ENCODE measurements at places on chromosomes 5 and 9.

GRCh38 chr5:67619235-67619634, 422.6 kb upstream of the CD180 start:
- DNase-seq = no peak

DNA sequence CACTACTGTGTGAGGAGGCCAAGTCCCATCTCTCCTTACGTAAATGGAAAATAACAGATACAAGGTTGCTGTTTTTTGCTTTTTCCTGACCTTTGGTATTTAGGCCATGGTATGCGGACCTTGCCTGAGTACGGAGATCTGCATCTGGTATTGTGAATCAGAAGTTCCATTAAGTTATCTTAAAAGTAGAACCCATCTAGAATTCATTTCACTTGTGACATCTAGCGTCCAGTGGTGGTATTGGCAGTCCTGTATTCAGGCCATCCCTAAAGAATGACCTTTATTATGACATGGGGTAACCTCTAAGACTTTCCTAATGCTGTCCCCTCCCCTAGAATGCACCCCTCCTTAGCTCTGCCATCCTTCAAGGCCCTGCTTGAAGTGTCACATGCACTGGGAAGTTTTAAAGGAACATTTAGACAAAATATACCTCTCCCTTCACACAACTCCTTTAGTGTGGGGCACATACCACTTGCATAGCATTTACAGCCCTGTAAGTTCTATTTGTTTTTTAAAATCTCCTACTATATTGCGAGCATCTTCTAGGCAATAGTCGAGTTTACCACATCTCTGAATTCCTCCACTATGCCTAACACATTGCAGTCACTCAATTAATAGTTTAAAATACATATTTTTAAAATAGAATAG, 1.9 kb upstream of the SPDL1 start:
- peak; percentile 15 for DNase-seq

- no peak for DNase-seq
These were observed 273.1 kb downstream of the GABRB2 start for GRCh38 chr5:161273410-161273809.

DNA sequence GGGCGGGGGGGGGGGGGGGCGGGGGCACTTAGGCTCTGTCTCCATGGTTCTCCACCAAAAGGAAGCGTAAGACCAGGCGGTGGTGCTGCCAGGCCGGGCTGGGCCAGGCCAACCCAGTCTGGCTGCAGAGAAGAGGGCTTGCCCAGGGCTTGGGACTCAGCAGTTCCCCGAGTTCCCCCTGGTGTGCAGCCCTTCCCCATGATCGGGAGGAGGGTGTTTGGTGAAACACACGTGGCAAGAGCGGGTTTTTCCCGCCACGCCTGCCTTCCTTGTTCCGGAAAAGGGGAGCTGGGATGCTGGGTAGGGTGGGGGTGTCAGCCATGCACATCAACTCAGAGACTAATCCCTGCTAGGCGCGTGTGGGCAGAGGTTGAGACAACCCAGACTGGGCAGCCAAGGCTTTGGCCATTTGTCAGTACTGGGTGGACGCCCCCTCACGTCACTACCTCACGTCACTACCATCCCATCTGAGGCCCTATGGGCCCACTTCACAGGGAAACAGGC, 32.9 kb downstream of the PRRX2 start:
- no peak for DNase-seq

- DNase-seq = no peak
These were observed 71.0 kb downstream of the IPO11 start for GRCh38 chr5:62483556-62483955.

GRCh38 chr5:96984506-96985192, 48.8 kb downstream of the LNPEP start:
- DNase-seq = no peak

DNA sequence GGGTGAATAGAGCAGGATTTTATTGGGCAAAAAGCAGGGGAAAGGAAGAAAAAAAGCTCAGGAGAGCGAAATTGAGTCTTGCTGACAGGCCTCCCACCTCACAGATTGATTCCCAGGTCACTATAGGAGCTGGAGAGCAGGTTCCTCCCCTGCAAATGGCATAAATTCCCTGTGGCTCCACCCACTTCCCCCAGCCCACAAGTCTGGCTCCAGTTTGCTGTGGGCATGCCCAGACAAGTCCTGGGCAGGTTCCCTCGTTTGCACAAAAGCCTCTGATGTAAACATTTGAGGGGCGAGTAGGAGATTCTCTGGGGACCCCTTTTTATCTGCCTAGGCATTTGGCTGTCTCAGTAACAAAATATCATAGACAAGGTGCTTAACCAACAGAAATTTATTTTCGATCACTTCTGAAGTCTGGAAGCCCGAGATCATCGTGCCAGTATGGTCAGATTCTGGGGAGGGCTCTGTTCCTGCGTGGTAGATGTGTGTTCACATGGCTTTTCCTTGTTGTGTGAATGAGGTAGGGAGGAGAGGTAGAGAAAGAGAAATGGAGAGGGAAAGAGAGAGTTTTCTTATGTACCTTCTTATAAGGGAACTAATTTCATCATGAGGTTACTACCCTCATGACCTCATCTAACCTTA, 614.5 kb downstream of the MAT2B start:
- no peak for DNase-seq

DNA sequence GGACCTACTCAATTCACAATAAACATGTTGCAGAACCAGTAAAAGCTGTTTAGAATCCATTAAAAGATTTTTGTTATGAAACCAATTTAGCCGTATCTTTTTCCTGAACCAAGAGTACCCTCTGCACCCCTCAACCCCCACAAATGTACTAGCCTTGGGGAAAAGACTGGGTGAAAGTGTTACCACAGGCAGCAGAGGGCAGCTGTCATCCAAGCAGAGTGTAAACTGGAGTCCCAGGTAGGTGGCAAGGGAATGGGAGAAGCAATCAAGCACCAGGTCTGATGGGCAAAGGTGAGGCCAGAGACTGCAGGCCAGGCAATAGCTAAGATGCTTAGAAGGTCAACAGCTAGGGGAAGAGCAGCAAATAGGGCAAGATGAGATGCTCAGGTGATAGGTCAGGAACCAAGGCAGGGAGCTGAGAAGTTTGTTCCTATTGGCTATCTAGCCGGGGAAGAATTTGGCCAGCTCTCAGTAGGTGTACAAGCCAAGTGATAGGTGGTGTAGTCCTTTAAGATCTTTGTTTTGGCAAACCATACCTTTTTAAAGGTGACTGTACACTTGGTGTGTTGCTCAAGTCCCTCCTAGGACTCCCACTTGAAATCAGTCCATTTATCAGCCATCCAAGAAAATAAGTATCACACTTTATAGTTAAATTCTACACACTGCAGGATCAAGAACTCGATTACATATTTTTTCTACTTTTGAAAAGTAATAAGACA, 77.8 kb upstream of the CCDC112 start:
- DNase-seq = no peak

DNA sequence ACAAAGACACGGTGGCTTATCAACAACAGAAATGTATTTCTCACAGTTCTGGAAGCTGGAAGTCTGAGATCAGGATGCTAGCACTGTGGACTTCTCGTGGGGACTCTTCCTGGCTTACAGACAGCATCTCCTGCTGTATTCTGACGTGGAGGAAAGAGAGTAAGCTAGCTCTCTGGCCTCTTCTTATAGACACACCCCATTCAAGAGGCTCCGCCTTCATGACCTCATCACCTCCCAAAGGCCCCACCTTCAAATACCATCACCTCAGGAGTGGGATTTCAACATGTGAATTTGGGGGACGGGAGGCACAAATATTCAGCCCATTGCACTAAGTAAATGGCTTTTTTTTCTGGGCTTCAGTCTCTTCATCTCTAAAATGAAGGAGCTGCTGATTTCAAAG, 27.6 kb downstream of the KCNMB1 start:
- no peak for DNase-seq

DNA sequence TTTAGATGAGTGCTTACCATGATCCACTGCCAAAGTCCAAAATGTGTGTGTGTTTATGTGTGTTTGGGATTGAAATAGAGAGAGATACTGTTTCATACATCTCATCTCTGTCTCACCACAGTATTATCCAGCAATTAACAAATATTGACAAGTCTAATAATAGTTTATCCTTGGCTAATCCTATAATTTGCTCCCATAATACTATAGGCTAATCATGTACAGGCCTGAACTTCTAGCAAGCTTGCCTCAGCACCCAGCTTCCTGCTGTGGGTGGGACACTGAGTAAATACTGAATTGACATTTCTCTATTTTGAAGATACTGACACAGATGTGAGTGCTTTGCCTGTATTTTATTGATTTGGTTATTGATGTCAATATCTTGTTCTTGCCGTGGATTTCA, 35.3 kb upstream of the KCNV2 start:
- DNase-seq = no peak

DNA sequence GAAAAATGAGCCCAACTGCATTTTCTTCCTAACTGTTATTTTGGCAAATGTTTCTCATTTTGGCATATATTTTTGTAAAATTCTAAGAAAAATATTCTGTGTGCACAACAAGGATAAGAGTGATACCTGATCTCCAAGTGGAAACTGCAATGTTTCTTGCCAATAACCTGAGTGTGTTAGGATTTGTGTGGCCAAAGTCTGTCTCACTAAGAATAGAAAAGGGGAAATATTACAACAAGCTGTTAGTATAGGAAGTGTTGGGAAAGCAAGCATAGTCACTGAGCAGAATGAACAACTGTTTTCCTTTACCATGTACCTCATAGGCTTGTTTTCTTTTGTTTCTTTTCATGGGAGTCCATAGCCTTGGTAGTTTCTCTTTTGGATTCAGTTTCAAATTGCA, 624.2 kb downstream of the MTRR start:
- no peak for DNase-seq

DNA sequence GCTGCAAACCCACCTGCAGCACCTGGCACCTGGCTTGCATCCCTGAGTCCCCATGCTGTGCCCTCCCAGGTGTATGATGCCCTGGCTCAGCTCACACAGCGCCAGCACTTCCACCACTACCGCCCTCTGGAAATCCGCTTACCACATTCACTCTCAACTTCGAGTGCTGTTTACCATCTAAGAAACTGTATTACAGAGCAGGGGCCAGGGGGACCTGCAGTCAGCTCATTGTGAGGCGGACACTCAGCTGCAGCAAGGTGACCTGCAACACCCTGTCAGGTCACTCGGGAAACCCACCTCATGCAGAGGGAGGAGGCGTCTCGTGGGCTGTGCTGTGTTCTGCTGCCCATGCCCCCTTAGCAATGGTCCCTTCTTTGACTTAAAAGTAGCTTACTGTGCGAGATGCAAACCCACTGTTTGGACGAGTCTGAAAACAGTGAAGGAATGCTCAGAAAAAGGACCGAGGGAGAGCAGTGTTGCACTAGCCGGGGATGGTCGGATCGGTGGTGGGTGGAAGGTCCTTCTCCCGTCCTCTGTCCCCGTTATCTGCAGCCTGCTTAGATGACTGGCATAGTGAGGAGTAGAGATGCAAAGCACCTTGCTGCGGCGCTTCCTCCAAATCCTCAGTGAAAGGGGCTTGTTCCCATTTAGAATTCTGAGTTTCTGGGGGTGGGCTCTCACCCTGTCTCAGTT, 55.2 kb upstream of the CTSL start:
- DNase-seq = peak; percentile 7

DNA sequence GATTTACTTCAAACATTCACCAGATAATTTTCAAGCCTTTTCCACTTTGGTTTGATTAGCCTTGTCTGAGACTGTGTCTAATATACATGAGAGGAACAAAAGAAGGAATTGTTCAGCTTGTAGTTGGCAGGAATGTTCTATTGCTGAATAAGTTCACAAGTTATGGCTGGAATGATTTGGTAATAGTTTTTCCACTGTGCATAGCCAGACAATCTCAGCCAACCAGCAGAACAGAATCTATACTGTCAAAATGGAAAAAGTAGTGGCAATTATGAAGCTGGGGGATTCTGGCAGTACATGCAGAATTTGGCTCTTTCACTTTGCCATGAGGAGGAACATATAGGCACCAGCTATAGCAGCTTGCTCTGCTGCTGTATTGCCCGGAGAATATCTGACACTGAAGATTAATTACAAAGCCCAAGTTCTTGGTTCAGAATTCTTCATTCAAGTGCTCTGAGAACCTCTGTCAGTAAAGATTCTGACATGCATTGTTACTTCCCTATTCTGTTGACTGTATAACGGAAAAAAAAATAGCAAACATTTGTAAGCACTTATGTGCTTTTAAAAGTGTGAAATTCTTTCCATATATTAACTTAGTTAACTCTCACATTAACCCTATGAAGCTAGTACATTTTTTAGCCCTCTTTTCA, 150.6 kb downstream of the PRR16 start:
- no peak for DNase-seq

GRCh38 chr5:88782571-88782970, 100.4 kb downstream of the MEF2C start:
- DNase-seq = no peak

DNA sequence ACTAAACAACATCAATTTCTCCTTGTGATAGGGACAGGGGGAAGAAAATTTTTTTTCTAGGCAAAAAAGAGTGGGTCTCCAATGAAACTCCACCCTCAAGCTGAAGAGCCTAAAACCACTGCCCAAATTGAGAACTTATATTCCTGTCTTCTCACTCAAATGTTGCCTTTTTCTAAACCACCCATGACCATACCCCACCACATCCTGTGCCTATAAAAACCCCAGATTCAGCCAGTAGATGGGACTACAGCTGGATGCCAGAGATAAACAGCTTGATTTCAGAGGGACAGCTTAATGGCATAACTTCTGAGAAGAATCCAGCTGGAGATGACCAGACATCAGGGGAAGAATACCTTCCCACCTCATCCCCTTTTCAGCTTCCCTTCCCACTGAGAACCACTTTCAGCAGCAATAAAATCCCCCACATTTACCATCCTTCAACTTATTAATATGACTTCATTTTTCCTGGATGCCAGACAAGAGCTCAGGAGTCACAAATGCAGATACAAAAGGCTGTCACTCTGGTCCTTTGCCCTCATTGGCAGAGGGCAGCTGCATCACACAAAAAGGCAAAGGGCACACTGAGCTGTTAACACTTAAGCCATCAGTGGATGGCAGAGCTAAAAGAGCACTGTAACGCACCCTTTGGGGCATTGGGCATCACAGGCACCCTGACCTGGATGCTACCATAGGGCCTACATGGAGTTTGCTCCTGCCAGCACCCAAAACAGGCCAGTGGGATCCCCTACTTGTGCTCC, 972.5 kb upstream of the CTNND2 start:
- no peak for DNase-seq

DNA sequence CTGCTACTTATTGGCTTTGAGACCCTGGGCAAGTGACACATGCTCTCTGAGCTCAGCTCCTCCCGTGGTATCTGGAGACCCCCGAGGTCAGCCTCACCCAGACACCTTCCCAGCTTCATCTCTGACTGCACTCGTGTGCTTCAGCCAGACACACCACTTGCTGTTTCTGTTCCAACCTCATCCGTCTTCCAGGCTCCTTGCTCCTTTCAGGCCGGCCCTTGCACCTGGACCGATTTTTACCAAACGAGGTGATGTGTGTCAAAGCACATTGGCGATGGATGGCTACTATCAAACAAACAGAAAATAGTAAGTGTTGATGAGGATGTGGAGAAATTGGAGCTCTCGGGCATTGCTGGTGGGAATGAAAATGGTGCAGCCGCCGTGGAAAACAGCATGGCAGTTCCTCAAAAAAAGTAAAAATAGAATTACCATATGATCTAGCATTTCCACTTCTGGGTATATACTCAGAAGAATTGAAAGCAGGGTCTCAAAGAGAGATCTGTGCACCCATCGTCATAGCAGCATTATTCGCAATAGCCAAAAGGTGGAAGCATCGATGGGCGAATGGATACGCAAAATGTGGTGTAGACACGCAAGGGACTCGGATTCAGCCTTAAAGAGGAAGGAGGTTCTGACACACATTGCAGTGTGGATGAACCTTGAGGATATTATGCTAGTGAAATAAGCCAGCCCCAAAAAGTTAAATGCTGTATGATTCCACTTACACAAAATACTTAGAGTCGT, 96.1 kb upstream of the IER5L start:
- no peak for DNase-seq

GRCh38 chr5:60883229-60883628, 39.2 kb upstream of the ELOVL7 start:
- DNase-seq = no peak

- peak; percentile 37 for DNase-seq
These were observed 8.2 kb upstream of the TOR4A start for GRCh38 chr9:137269231-137269772.

All from NCI-H510A treated with DMSO at 0.1 percent for 48 hours (cell line).